NCI-H1105 treated with DMSO at 0.1 percent for 48 hours (cell line): ENCODE measurements at places on chromosomes 6 and 20.

DNA sequence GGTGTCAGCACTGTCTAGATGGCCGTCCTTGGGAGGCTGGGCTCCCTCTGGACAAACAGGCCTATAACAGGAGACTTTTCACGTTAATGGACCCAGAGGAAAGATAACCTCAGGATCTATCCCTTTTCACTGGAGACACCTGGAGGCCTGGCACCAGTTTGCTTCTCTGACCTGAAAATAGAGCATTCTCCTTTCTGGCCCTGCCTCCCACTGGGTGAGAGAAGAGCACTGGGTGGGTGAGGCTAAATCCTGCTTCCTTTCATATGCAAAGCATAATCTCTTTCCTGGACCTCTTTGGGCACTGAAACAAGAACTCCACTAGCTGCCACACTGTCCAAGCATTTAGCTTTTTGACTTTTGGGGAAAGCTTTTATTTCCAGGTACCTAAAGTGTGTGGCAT is 78.3 kb downstream of the FOXO3 start:
- no peak for DNase-seq

GRCh38 chr6:143656026-143656425 is 21.7 kb upstream of the PHACTR2 start:
- DNase-seq = no peak

GRCh38 chr6:14119784-14120183 is 2.2 kb downstream of the CD83 start:
- no peak for DNase-seq

DNA sequence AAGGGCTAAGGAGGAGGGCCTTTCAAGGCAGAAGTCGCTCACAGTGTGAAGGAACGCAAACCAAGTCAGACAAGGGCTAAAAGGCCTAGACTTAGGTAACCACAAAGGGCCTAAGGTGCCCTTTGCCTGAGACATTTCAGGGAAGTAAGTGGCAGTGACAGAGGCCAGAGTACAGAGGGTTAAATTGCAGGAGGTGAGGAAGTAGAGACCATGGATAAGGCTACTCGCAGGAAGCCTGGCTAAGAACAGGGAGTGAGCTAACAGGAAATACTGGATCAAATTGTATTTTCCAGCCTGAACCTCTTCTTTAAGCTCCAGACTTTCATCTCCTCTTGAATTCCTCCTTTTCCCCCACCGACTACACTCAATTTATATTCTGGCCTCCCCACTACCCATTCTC is 16.6 kb downstream of the ZHX3 start:
- no peak for DNase-seq

GRCh38 chr20:59752101-59752586 is 147.8 kb downstream of the PHACTR3 start:
- no peak for DNase-seq

GRCh38 chr20:49901588-49901987 is 13.7 kb downstream of the SPATA2 start:
- DNase-seq = no peak

DNA sequence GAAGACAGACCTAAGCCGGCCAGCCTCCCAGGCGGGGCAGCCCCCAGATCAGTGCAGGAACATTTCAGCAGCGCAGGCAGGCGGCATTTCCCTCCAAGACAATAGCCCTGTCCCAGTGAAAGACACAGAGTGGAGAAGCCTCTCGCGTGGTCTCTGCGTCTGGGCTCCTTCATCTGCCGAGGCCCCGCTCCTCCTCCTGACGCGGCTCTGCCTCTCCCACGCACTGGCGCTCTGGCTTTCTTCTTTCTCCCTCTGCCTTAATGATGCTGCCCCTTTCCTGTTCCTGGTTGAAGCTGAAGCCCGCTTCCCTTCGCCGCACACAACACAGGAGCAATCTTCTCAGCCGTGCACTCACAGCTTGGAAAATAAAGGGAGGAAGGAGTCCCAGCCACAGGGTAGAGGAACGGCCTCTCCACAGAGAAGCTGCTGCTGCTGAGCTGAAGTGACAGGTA is 347.5 kb downstream of the CDH4 start:
- no peak for DNase-seq

- no peak for DNase-seq
Measured at GRCh38 chr20:38453941-38454340, 18.7 kb upstream of the RALGAPB start.

GRCh38 chr6:167665698-167666330 is 160.9 kb upstream of the AFDN start:
- no peak for DNase-seq

DNA sequence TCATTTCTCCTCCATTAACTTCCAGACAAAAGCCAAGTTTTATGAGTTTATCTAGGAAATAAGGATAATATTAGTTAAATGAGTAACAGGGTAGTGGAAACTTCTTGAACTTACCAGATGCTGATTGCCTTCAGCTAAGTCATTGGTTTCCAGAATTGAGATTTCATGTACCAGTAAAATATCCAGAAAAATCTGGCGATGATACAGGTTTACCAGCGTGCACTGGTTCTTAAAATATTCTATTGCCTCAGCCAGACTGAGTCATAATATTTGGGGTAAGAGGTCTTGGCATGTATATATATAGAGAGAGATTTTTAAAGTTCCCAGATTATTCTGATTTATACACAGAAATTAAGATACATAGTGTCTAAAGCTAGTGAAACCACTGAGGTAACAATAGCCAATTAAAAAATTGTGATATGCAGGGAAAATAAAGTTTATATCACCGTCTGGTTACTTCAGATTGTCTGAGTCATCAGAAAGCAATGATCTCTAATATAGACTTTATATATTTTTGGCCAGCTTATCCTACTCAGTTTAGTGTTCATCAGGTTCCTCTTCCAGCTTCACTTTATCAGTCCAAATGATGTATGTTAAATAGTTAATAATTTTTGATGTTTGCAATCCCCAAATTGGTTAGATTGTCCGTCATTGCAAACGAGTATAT is 39.5 kb upstream of the SDHAF4 start:
- DNase-seq = no peak

DNA sequence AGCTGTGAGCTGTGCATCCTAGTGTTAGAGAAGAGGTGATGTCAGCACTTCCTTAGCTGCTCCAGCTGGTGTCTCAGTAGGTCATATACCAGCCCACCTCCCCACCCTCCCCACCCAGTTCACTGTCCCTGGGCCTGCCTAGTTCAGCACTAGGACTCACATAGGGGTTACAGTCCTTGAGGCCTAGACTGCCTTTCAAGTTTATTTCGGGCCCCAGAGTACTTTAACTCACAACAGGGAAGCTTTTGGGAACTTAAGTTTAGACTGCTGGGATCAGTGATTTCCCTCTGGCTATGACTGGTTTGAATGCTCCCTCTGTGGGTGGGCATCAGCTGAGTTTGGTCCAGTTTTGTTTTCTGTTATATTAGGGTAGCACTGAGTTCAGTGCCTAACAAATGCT is 139.2 kb upstream of the MMS22L start:
- no peak for DNase-seq

GRCh38 chr6:44339301-44339700 is 3.1 kb upstream of the SPATS1 start:
- no peak for DNase-seq

- no peak for DNase-seq
Measured at GRCh38 chr6:145562771-145563615, 172.3 kb downstream of the EPM2A start.

- DNase-seq = no peak
Measured at GRCh38 chr6:151181706-151182363, 57.9 kb upstream of the AKAP12 start.

DNA sequence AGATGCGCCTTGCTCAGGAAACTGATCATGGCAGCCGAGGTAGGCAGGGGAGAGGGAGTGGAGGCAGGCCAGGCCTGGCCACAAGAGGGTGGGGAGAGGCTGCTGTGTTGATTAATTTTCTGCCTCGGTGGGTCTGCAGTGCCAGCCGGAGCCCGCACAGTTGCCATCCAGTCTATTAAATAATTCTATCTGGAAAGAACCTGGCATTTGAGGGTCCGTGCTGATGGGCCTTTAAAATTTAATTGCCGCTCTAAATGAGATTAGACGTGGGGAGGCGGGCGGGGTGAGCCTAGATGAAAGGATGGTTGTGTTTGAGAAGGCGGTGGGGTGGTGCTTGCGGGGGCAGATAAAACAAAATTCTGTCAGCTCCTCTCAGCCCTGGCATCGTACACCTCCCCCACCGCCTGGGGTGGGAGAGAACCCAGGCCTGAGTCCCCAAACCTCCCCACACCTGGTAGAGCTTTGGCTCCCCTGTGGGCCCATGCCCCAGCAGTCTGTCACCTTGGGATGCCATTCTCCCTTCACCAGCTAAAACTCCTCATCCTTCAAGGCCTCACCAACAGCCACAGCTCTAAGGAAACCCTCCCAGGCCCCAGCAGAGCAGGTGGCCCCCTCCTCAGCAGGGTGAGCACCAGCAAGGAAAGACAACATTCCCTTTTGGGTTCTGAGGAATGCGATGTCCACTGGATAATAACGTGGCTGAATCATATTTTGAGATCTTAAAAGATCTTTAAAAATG is 167.3 kb downstream of the GRM4 start:
- no peak for DNase-seq

DNA sequence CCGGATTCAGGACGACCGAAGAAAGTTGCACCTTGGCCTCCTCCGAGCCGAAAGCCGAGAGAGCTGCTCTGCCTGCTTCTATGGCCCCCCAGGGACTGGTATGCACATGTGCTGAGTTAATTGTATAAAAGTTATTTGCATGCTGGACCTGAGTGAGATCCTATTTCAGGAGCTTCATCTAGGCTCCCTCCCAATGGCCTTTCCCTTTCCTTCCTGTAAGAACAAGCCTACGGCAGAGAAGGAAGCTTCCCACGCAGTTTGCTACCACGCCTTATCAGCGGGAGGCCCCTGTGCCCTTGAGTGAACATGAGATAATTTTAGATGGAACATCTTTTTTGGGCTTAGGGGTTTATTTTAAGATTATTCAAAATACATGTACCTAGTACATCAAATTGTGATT is 65.9 kb downstream of the RIN2 start:
- DNase-seq = no peak

DNA sequence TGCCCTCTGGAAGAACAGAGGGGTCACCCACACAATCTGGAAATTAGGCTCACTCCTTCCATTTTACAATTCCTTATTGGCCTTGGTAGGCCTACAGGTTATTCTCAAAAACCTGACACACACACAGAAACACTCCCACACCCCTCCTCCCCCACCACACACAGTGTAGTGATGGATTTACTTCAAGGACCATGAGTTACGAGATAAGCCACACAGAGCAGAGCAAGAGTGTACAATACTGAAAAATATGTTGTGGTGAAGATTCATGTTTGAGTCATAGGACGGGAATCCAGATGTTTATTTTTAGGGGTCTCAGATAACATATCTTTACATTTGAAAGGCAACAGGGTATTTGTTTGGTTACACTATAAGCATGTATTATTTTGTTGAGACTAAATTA is 291.9 kb downstream of the PLCB1 start:
- DNase-seq = no peak

GRCh38 chr20:21623074-21623780 is 82.2 kb upstream of the PAX1 start:
- no peak for DNase-seq

- peak; percentile 40 for DNase-seq
Measured at GRCh38 chr6:136582711-136583471, 32.7 kb upstream of the MAP7 start.

DNA sequence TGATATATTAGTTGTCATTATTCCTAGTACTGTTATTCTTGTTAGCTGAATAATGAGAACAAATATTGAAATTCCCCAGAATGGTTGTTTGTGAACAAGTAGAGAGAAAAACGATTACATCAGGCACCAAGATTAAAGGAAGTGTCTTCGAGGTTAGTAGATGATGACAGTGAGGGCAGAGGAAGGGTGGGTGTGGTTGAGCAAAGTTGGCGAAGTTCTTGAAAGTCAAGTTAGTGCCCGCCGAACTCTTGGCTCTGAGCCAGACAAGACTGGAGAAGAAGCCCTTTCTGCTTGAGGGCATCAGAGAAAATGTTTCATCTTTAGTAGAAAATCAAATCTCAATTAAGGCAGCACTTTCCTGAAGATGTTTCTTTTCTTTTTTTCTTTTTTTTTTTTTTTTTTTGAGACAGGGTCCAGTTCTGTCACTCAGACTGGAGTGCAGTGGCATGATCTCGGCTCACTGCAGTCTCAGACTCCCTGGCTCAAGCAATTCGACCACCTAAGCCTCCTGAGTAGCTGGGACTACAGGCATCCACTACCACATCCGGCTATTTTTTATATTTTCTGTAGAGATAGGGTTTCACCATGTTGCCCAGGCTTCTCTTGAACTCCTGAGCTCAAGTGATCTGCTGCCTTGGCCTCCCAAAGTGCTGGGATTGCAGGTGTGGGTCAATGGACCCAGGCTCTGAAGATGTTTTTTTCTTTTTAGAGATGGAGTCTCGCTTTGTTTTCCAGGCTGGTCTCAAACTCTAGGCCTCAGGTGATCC is 77.1 kb downstream of the SGK1 start:
- DNase-seq = no peak

- DNase-seq = peak; percentile 50
Measured at GRCh38 chr6:78771586-78771985, 95.8 kb upstream of the IRAK1BP1 start.

GRCh38 chr6:53424300-53424699 is 75.5 kb upstream of the ELOVL5 start:
- no peak for DNase-seq

DNA sequence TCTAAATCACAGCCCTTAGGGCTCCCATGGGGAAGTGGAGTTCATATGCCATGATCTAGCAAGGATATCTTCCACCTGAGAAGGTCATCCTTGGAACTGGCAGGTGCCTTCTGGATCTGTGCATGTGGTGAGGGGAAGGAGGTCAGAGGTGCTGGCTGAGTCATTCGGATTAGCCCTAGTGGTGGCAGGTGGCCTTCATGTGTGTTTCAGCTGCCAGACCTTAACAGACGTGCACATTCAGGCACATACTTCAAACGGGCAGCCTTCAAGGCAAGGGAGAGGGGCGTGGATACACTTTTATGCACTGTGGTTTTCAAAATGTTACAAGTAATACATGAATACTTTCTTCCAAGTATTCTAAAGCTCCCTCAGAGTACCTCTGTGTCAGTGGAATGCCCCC is 51.2 kb downstream of the BMP6 start:
- DNase-seq = no peak

- no peak for DNase-seq
Measured at GRCh38 chr20:62462976-62463592, 12.7 kb downstream of the GATA5 start.

DNA sequence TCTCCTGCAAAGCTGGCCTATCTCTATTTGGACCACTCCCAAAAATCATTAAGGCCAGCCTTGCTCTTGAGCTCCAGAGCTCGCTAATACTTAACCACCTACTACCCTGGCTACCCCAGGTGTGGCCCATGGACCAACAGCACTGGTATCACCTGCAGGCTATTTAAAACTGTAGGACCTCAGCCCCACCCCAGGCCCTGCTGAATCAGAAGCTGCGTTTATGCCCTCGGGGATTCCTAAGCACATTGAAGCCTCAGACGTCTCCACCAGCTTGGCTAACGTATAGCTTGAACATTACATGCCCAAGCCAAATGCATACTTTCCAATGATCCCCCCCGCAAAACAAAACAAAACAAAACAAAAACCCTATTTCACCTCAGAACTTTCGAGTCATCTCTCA is 19.7 kb upstream of the SPAG4 start:
- DNase-seq = peak; percentile 23

DNA sequence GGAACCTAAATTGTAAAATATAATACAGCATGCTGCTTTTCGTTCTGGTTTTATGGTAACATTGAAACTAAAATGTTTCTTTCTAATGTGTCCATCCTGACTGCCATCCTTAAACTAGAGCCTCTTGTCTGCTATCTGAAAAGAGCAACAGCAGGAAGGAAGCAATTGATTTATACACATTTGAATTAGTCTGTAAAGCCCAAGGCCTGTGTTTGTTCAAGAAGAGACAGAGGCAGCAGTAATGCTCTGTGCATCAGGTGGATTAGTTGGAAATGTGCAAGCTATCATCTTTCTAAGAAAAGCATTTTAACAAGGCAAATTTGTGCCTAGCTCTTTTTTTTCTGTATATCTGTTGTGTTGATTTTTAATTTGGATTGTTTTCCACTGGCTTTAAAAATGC is 128.6 kb downstream of the SCAF8 start:
- DNase-seq = no peak
